Activated CD8-positive, alpha-beta memory T cell treated with anti-CD3 and anti-CD28 coated beads for 1 hour (primary cell): ENCODE measurements at places on chromosomes 4 and X.

- no peak for DNase-seq
Observed at GRCh38 chr4:14844061-14844460, 158.2 kb upstream of the CPEB2 start.

DNA sequence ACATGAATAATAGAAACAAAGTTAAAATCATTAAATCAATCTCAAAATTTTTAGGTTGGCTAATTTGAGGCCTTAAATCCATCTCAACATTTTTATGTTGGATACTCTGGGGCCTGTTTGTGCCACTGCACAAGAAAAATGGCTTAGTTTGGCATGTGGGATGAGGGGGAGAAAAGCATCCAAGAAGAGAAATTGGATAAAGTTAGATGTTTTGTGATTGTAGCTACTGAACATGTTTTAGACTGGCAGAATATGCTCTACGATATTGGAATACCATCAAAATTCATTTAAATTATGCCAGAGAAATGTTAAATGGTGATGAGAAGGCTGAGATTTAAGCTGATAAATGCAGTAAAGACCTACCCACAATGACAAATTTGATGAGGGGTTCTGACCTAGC, 376.9 kb downstream of the CXXC4 start:
- no peak for DNase-seq

GRCh38 chr4:5471206-5471605, 237.2 kb downstream of the EVC2 start:
- no peak for DNase-seq

DNA sequence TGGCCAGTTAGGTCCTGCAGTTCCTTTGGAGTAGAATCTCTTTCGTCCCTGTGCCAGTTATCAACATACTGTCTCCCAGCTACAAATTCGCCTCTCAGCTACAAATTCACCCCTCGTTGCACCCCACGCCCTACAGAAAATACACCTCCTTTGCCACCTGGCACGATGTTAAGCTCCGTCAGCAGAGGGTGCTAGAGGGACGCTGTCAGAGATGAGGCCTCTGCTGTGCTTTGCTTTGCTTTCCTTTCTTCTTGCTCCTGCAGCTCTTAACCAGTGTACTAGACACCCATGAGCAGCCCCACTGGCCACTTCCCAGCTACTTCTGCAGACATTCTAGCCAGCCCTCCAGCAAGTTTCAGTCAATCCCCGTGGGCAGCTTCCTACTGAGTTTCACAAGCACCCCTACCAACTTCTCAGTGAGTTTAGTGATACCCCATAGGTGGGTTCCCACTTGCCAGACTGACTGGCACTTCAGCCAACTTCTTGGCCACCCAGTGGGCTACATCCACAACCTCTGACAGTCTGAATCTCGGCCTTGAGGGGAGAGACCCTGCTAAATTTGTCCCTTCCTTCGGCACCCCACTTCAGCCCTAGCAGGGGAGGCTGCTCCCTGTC, 21.8 kb downstream of the HAUS3 start:
- peak; percentile 61 for DNase-seq

DNA sequence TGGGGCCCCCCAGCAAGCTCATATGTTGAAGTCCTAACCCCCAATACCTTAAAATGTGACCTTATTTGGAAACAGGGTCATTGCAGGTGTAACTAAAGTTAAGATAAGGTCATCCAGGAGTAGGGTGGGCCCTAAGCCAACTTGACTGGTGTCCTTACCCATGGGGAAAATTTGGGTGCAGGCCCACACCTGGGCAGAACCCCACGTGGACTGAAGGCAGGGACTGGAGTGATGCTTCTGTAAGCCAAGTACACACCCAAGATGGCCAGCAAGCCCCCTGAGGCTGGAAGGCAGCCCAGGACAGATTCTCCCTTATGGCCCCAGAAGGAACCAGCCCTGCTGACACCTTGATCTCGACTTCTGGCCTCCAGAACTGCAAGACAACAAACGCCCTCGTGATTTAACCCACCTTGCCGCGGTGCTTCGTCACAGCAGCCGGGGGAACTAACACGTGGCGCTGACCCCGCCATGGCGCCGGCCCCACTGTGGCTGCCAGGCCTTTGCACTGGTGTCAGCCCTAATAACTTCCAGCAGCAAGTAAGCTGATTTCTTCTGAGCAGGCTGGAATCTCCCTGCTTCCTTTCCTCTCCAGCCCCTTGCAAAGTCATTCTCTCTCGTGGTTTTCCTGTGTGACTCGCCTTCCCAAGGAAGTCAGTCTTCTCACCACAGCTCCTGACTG, 23.2 kb upstream of the MXD4 start:
- DNase-seq, result no peak

GRCh38 chr4:188434643-188435042, 295.4 kb downstream of the TRIML1 start:
- no peak for DNase-seq

DNA sequence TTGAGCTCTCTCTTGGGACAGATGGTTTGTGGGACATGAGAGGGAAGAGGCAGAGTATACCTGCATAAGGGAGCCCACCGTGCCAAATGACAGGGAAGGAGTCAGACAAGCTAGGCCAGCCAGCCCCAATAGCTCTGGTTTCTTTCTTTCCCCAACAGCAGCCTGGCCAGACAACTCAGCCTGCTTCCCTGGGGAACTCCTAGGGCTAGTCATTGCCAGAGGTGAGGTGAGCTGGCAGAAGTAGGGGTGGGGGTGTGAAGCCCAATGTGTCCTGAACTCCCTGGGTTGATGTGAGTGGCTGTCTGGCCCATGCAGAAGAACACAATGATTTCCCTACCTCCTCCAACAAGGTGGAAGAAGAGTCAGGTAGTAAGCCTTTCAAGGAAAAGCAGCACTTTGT, 135.5 kb downstream of the AMMECR1 start:
- DNase-seq, result no peak

GRCh38 chrX:74292808-74293123, 11.2 kb upstream of the ZCCHC13 start:
- DNase-seq, result no peak

- DNase-seq, result no peak
Observed at GRCh38 chr4:40228497-40229365, 31.9 kb downstream of the RHOH start.

DNA sequence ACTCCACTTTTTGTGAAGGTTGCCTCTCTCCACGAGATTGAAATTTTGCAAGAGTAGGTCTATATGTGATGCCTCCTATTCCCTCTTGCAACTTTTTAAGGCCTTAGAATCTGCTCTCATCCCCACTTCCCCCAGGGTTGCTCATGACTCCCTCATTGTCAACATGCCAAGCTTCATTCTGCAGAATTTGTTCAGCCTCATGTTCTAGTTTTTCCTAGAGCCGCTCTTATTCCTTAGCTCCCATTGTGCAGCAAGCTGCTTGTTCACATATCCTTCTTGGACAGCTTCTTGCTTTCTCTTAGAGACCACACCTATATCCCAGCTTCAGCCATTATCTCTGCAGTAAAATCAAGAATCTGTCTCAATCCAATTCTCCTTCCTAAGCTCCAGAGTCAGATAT, 82.4 kb downstream of the CNGA2 start:
- no peak for DNase-seq

- no peak for DNase-seq
Observed at GRCh38 chr4:54971474-54971950, 153.9 kb downstream of the KDR start.

- DNase-seq, result no peak
Observed at GRCh38 chr4:2338754-2339457, 77.0 kb upstream of the MXD4 start.

DNA sequence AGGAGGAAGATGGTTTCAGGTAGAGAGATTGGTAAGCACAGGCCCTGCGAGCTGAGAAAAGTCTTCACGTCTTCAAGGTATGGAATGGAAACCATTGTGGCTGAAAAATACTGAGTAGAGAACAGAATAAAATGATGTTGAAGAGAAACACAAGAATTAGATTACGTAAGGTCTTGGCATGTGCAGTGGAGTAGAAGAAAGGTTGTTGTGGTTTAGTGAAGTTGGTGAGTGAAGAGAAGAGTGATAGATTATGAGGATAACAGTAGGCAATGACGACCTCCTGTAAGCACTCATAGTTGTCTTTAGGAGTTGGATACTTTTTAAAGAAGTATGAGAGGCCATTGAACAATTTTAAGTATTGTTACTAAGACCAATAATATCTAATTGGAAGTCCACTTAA, 642.6 kb downstream of the PCDH7 start:
- no peak for DNase-seq

GRCh38 chr4:154526151-154526550, 24.0 kb downstream of the PLRG1 start:
- no peak for DNase-seq

GRCh38 chr4:18419780-18420179, 398.2 kb upstream of the LCORL start:
- no peak for DNase-seq

DNA sequence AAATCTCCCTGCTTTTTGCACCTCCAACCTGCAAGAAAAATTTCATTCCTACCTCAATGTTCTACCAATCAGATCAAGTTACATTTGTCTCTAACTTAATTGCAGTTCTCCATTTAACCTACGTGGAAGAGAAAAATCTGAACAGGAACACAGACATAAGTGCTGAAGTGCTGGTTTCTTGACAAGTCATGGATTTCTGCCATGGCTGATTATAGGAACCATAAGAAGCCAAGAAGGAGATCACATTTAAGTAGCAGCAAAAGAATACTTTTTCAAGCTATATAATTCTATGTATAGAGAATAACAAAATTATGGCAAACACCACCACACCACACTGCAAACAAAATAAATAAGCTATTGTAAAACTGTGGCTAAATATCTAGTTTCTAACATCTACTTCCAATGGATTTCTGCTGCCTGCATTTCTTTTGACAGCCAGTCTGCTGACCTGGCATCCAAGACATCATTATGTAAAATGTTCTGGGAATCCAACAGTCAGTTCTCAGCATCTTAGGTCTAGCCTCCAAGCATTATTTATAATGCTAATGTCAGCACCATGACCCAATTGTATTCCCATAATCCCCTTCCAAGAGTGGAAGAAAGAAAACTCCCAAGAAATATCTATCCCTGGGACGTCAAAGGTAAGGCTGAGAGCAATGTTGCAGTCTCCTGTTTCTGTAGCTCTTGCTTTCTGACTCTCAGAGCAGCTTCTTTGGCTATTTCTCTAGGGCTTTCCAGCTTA, 50.8 kb upstream of the GAB1 start:
- DNase-seq, result no peak

DNA sequence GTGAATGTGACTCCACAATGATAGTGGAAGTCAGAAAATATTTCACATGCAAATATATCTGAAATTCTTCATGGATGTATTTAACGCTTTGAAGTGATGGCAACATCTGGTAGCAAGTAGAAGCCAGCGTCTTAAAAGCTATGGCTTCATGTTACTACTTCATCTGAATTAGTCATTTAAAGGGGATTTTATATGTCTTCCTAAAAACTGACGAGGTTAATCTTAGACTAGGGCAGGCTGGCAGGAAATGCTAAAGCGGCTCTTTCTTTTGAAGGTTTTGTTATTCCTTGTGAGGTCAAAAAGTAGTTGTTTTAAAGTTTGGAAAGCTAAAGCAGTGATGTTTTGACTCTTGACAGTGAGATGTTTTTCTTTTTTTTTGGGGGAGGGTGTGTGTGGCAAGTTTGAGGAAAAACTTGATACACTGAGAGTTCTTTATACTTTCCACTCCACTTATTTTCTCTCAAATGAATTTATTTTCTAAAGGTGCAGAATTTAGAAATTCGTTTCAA, 22.6 kb downstream of the PLS3 start:
- no peak for DNase-seq

GRCh38 chr4:105674011-105674410, 34.5 kb downstream of the INTS12 start:
- DNase-seq, result no peak

DNA sequence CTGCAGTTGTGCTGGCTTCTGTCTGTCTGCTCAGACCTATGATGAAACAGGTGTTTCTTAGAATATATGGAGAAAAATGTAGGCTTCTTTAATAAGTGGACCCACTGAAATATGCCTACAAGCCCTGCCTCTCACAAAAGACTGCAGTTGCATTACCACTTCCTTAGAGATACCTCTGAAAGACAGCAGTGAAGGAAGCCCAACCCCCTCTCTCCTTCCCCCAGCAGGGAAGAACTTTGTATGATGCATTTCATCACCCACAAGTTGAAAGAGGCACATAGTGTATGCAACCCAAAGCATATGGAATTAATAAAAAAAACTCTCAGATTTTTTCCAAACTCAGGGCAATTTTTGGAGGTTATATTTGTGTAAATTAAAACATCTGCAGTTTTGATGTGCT, 916.7 kb downstream of the TECRL start:
- DNase-seq, result no peak

DNA sequence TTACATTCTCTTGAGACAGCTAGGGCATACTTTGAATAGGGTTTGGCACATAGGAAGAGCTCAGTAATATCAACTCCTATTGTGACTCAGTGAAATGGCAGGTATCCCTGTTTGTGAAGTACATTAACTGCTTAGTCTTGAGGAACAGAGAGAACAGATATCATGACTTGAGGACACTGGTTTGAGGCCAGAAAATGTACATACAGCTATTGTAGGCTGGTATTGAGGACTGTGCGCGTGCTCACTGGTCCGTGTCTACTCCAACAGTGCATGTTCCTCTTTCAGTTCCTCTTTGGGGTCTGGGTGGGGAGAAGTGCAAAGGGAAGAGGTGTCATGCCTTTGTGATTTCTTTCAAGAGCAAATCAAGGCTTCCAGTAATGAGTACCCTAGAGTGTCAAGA, 34.6 kb upstream of the TBC1D9 start:
- no peak for DNase-seq

GRCh38 chrX:153644356-153645125, 2.5 kb upstream of the DUSP9 start:
- no peak for DNase-seq

- no peak for DNase-seq
Observed at GRCh38 chr4:174156239-174156826, 127.1 kb downstream of the FBXO8 start.

- no peak for DNase-seq
Observed at GRCh38 chr4:174314770-174315169, 31.1 kb downstream of the CEP44 start.

DNA sequence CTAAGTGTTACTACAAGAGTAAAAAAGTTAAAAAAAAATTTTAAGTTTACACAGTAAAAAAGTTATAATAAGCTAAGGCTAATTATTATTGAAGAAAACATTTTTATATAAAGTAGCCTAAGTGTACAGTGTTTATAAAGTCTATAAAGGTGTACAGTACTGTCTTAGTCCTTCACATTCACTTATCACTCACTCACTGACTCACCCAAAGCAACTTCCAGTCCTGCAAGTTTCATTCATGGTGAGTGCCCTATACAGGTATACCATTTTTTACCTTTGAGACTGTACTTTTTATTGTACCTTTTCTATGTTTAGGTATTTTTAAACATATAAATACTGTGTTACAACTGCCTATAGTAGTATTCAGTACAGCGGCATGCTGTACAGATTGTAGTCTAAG, 74.2 kb downstream of the TMEM165 start:
- no peak for DNase-seq

- no peak for DNase-seq
Observed at GRCh38 chr4:165288639-165289422, 38.6 kb upstream of the MSMO1 start.

GRCh38 chrX:109931677-109932076, 71.2 kb upstream of the TMEM164 start:
- DNase-seq, result no peak

DNA sequence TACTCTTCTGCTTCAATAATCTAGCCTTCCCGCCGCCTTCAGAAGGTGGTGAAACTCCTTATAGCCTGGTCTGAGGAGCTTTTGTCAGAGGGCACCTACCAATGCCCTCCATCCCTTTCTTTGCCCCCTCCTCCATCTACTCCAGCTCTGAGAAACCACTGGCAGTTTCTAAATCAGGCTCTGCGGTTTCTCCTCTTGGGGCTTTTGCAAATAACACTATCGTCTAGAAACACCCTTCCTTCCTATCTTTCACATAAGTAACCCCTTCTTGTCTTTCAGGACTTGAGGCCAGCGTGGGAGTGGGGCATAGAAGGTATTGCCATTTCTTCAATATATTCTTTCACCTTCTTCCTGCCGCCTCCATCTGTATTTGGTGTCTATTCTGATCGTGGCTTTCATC, 1.2 kb upstream of the EFHC2 start:
- DNase-seq, result no peak
